ENCODE measurements at places on chromosomes 6 and 20.

GRCh38 chr6:149230712-149231460 lies 86.6 kb upstream of the TAB2 start:
- no peak for DNase-seq
- no peak overlapping the region for H3K27ac ChIP-seq
- H3K36me3 ChIP-seq, result no peaks in the 10 kb centered on the region
- no peaks in the 10 kb centered on the region for H3K27me3 ChIP-seq
- H3K4me3 ChIP-seq, result no peak overlapping the region

- DNase-seq, result no peak
- no peaks in the 10 kb centered on the region for H3K4me1 ChIP-seq
- H3K4me3 ChIP-seq, result no peak overlapping the region
These were observed 42.4 kb upstream of the GNRH2 start for GRCh38 chr20:3000852-3001523.

GRCh38 chr6:26157251-26158075 lies 70.2 kb downstream of the HFE start:
- peak overlapping the region; percentile 90 for H3K4me3 ChIP-seq
- DNase-seq, result no peak
- H3K27ac ChIP-seq, result peak overlapping the region; percentile 99
- peaks cover 11% of the 10 kb centered on the region for H3K4me1 ChIP-seq
- H3K36me3 ChIP-seq, result no peaks in the 10 kb centered on the region

DNA sequence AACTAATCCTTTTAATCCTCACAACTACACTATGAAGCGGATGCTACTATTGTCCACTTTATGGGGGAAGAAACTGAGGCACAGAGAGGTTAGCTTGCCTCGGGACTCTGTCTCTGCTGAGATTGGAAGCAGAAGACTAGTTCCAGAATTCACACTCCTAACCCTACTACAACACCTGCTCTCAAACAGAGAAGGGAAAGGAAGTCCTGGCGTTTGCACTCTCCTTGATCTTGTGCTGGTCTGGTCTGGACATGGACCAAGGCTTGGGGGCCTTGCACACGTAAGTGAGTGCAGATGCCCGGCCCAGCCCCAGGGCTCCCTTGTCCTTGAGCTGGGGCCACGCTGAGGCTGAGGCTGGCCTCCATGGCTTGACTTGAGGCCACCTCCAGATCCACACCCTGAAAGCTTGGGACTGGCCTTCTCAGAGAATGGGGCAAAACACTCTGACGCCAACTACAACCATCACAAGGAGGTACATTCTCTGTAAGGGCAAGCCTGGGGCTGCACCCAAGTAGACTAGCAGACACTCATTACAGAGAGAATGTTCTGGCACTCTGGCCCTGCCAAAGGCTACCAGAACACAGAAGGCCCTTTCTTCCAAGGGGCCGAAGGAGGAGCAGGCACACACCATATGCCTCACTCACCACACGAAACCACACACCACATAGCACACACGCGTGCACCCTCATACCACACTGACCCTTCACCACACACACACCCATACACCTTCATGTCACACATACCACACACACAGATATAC lies 33.3 kb upstream of the EZR start:
- H3K36me3 ChIP-seq, result no peaks in the 10 kb centered on the region
- H3K27me3 ChIP-seq, result no peaks in the 10 kb centered on the region
- DNase-seq, result no peak
- no peak overlapping the region for H3K27ac ChIP-seq
- peaks cover 3% of the 10 kb centered on the region for H3K4me1 ChIP-seq

DNA sequence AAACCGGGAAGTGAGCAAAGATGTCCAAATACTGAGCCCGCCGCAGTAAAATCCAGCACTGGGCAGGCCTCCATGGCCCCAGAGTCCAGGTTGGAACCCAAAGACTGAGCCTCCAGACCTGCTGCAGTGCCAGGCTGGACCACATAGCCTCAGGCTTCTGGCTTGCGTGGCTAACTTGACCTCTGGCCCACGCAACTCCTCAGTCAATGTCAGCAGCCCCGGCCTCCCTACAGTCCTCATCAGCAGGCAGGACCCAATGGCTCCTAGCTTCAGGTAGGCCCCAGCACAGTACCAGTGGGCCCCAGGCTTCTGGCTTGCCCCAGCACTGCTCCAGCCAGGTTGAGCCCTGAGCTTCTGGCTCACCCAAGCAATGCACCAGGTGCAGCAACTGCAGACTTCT lies 245.1 kb upstream of the AFDN start:
- H3K27me3 ChIP-seq, result no peaks in the 10 kb centered on the region
- no peak overlapping the region for H3K27ac ChIP-seq
- no peak for DNase-seq

DNA sequence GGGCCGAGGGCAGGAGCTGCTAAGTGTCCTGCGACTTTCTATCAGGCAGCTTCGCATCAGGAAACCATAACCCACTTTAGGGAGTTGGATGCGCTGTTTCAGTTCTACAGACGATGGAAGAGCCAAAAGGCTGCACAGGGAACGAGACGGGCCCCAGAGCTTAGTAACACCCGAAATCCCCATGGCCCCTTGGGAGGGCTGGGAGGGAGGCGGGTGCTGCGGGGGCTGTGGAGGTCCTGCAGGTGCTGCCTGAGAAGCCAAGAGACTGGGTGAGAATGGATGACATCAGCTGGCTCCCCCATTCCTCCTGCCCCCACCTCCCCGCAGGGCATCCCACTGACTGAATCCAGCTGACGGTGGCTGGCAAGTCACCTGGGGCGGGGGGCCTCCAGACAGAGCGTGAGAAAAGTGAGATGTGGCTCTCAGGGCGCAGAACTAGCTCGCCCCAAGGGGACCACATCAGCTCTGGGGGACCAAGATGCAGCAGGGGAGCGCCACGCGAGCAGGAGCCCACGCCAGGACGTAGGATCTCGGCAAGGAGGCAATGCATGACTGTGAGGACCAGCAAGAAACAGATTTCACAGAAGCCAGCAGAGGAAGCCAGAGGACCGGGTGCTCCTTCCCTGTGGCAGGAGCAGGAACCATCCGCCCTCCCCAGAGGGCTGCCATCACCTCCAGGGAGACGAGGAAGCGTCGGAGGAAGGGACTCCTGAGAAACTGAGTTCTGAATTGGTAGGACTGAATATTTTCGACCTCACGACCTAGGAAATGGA lies 36.8 kb downstream of the PNLDC1 start:
- H3K4me3 ChIP-seq, result peak overlapping the region; percentile 65
- peaks cover 10% of the 10 kb centered on the region for H3K4me1 ChIP-seq
- no peaks in the 10 kb centered on the region for H3K27me3 ChIP-seq
- DNase-seq, result no peak

DNA sequence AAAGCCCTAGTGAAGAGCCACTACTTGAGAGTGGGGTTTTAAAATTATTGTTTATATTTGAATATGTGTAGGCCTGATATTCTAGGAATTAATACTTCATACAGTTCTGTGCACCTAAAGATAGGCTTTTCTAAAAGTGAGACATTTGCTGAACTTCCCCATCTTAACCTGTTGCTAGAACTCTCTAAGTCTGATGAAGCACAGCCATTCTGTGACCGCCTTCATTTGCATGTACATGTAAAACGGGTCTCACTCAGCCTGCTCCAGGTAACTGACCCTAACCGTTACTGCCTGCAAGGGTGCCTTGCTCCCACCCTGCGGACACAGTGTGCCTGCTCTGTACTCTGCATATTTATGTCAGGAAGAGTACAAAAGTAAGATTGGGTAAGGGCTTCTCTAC lies 44.3 kb upstream of the IRF4 start:
- H3K36me3 ChIP-seq, result peaks cover 11% of the 10 kb centered on the region
- H3K4me1 ChIP-seq, result no peaks in the 10 kb centered on the region
- no peak for DNase-seq
- no peaks in the 10 kb centered on the region for H3K27me3 ChIP-seq
- H3K27ac ChIP-seq, result no peak overlapping the region

Data from thoracic aorta (tissue), 2 donors.